Iris pigment epithelial cell (primary cell): ENCODE measurements at places on chromosomes 16 and 17.

DNA sequence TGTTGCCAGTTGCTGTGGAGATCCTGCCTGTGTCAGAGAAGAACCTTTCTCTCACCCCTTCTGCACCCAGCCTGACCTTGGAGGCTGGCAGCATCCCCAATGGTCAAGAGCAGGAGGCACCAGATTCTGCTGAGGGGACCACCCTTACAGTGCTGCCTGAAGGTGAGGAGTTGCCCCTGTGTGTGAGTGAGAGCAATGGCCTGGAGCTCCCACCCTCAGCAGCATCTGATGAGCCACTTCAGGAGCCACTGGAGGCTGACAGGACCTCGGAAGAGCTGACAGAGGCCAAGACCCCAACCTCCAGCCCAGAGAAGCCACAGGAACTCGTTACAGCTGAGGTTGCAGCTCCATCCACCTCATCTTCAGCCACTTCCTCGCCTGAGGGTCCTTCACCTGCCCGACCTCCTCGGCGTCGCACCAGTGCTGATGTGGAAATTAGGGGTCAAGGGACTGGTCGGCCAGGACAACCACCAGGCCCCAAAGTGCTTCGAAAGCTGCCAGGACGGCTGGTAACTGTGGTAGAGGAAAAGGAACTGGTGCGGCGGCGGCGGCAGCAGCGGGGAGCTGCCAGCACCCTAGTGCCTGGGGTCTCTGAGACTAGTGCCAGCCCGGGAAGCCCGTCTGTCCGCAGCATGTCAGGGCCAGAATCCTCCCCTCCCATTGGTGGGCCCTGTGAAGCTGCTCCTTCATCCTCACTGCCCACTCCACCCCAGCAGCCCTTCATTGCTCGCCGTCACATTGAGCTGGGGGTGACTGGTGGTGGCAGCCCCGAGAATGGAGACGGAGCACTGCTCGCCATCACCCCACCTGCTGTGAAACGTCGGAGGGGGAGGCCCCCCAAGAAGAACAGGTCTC is 10.2 kb upstream of the PHKG2 start:
- no peak for DNase-seq

GRCh38 chr16:1964506-1965395 is at the start of gene RPS2:
RPS2 (minus strand) TSS chr16:1964826; CDS start chr16:1964625, 201 bp downstream.
- DNase-seq: peak; percentile 98

DNA sequence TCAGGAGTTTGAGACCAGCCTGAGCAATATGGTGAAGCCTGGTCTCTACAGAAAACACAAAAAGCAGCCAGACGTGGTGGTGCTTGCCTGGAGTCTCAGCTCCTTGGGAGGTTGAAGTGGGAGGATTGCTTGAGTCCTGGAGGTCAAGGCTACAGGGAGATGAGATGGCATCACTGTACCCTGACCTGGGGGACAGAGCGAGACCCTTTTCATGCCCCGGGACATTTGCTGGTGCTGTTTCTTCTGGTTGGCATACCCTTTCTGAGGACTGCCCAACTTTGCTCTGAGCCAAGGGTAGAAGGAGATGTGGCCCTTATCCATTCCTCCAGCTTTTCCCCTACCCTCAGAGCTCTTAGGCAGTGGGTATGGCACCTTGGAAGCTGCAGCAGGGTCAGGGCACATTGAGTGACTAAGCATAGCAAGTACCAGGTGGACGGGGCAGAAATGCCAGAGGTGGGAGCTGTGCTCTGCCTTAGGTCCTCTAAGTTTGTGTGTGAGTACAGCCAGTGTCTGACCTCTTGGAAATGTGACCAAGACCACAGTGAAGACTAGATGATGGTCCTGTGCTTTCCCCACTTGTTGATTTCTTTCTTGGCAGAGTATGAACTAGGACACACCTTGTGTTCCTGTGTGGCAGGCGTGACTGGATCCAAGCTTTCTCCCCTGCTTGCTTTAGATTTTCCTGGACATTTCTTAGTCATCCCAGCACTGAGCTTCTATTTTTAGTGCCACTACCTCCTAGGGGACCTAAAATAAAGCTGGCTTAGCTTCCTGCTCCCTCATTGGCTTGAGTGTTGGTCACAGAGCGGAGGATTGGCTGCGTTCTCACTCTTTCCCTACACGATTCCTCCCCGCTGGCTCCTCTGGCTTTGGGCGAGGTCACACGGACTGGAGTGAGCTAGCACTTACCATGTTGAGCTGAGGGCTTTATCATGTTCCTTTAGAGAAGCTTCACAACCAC is 9.9 kb upstream of the EDC4 start:
- peak; percentile 18 for DNase-seq

GRCh38 chr17:77681861-77682260 is 276.6 kb upstream of the TNRC6C start:
- peak; percentile 72 for DNase-seq

DNA sequence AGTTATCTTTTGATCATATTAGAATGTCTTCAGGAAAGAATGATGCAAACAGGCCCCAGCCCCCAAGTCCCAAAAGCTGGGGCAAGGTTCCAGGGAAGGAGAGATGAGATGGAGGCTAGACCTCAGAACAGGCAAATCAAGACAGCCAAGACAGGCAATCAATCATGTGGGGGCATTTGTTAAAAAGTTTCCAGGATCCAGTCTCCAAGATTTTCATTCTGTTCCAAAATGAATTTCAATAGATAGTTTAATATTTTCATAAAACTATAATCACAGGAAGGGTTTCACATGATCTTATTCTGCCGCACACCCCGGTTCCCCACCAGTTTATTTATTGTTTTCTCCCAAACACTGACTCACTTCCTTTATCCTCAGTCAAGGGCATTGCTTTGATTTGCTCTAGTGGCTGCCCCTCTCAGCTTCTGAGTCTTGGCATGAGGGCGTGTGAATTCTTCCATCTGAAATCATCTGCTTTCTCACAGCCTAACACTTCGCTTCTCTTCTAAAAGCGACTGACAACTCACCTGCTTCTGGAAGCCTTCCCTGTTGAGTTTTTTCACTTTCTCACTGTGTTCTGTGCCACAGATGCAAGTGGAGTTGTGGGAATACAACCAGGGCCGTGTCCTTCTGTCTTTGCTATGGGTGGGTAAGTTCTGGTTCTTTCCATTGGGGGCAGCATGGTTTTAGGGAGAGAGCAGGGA is 12.2 kb upstream of the TERF2 start:
- DNase-seq: peak; percentile 87

- no peak for DNase-seq
Measured at GRCh38 chr17:1966274-1967086, 58.7 kb downstream of the RTN4RL1 start.

GRCh38 chr17:64003526-64004121 is 5.5 kb downstream of the PRR29 start:
- no peak for DNase-seq

DNA sequence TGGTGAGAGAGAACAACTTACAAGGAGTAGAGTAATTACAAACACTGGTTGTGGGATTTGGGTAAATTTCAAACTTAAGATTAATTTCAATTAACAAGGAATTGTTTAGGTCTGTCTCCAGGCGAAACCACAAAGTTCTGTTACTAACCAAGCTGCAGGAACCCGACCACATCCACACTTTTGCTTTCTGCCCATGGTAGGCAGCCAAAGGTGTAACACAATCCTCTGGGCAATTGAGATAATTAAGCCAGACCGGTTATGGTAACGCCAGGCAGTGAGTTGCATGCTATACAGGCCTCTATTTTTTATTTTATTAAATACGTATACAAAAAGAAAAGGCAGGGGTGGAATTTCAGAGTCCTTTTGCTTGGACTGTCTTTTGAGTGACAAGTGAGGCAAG is 12.0 kb downstream of the KCNJ2 start:
- no peak for DNase-seq

DNA sequence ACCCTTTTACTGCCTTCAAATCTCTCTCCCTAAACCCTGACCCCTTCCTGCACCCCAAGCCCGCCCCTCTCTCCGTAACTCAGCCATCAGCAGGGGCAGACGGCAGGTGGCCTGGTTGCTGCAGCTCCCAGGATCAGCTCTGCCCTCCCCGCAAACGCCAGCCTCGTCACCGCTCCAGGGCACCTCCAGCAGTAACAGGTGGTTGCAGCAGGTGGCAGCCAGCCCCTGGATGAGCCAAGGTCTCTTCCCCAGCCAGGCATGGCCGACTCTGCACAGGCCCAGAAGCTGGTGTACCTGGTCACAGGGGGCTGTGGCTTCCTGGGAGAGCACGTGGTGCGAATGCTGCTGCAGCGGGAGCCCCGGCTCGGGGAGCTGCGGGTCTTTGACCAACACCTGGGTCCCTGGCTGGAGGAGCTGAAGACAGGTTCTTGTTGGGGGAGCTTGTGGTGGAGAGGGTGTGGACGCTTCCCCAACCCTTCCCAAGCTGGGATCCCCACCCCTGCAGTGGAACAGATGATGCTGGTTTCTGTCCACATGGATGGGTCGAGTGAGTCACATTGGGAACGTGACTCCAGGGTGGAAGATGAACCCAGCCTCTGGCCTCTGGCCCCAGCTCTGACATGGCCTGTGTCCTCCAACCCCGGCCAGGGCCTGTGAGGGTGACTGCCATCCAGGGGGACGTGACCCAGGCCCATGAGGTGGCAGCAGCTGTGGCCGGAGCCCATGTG is 558 bp downstream of the HSD3B7 start:
- no peak for DNase-seq

DNA sequence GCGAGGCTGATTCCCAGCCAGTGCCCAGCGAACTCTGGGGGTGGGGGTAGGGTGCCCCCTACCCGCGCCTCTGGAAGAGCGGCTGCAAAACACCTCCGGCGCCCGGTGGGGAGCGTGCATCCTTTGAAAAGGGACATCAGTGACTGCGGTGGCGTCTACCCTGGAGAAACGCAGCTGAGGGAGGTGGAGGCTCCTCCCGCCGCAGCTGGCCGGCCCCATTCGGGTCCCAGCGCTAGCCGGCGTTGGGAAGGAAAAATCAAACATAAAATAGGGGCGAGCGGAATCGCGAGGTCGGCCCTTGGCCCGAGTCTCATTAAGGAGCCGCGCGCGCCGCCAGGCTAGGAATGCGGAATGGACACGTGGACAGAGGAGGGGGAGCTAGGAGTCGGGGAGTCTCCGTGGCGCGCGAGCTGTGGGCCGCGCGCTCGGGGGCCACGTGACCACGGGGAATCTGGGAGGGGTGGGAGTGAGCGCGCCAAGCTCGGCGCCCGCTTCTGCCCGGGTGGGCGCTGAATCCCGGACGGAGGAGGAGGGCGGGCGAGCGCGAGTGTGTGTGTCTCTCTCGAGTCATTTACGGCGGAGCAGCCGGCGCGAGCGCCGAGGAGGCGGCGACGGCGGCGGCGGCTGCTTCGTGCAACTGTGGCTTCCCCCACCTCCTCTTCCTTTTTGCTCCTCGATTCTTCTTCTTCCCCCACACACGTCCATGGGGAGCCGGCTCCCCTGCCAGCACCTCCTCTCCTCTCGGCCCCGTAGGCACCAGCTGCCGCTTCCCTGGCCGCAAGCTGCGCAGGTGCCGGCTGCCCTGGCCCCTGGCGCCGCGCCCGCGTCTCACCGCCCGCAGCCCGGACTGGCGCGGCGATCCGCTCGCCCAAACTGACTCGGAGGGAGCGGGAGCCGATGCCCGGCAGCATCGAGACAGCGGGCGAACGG is at the start of gene TMEM132E:
TSS of gene TMEM132E (plus strand) at position 566 of the 930 bp plus-strand sequence. CDS start 1,495 bp downstream, outside the sequence.
- DNase-seq: peak; percentile 12

DNA sequence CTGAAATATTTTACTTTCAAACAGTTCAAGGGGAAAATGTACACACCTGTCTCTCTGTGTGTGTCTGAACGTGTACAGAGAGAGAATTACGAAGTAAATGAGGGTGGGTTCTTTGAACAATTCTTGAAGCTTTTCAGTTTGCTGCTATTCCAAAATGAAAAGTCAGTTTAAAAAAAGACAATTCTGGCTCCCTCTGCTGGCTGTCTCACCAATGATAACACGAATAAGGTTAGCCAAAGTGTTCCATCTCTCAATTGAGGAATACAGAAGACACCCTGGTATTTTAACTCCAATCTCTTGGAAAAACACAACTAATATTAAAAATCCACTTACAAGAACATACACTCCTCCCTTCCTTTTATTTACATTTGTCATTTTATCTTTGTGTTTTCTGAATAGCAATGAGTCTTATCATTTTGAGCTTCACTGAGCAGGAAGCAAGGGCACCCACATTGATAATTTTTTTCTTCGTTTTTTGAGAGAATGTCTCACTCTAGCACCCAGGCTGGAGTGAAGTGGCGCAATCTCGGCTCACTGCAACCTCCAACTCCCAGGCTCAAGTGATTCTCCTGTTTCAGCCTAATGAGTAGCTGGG is 20.5 kb downstream of the EFTUD2 start:
- DNase-seq: peak; percentile 28

GRCh38 chr16:49757559-49758069 is 98.3 kb downstream of the ZNF423 start:
- DNase-seq: no peak
